ENCODE measurements at places on chromosomes 1 and 21. TPM values are rescaled to one million over a fixed set of nuclear protein-coding genes. Genes with fewer than 3 reads are reported as not detected.

Gene KCNA2
- 0.64 TPM for total RNA-seq

GRCh38 chr1:187336441-187337168 lies 507.9 kb downstream of the PLA2G4A start:
- no peak for DNase-seq

DNA sequence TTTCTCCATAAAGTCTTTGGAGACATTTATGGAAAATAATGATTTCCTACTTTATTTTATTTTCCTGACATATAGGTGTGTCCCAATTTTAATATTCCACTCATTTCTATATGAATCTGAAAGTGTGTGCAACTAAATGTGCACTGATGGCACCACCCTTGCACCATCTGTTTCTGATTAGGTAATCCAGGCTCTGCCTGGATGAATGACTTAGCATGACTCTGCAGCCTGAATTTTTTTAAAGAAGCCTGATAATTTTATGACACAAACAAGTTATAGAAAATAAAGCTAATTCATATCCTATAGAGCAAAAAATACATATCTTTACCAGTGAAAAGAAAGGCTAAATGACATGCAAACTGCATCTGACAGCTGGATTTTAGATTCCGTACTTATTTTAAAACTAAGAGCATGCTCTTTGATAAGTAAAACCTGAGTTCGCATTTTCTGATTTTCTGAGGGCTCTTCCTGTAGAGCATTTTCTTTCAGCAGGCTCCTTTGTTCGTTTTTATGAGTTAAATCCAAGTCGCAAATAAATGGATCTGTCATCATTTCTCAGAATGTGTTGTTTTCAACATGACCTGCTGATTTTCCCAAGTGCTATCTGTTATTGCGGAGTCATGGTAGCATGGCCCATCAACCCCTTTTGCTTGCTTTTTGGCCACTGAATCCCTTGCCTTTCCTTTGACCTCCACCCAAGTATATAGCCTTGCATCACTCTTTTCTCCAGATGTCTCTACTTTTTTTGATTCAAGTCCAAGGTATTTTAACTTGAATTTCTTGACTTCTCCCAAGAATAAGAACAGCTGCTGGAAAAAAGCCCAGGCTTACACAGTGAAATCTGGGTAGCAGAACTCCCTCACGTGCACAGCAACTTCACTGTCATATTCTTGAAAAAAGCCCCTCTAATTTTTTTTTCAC lies 52.8 kb upstream of the LYPLAL1 start:
- no peak for DNase-seq

- no peak for DNase-seq
These were observed 3.6 kb downstream of the ALG14 start for GRCh38 chr1:95068956-95069709.

DNA sequence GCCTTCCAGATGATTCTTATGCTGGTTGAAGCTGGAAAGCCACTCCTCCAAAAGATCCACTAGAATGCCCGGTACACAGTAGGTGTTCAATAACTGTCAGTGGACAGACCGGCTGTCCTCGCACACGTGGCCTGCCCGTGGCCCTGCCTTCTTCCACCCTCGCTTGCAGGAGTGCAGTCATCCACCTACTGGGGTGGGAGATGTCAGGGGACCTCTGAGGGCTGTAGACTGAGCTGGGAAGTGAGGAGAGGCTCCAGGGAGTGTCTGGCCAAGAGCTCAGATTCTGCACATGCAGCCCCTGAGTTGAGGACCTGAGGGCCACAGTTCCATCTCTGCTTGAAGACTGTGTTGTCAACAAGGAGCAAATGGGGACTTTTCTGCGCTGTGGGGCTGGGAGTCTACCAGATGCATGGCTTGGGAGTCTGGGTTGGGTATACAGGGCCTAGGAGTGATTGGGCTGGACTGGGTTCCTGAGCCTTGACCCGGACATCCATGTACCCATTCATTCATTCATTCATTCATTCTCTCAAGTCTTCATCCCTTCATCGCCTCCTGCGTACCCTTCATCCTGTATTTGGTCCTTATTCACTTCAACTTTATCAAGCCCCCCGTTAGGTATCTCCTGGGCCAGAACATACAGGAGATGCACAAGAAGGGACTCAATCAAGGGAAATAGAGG lies 4.2 kb upstream of the TNFRSF1B start:
- no peak for DNase-seq

Gene PARS2
- total RNA-seq: 3.5 TPM

- no peak for DNase-seq
These were observed 454.0 kb downstream of the PLPP3 start for GRCh38 chr1:56125316-56125715.

DNA sequence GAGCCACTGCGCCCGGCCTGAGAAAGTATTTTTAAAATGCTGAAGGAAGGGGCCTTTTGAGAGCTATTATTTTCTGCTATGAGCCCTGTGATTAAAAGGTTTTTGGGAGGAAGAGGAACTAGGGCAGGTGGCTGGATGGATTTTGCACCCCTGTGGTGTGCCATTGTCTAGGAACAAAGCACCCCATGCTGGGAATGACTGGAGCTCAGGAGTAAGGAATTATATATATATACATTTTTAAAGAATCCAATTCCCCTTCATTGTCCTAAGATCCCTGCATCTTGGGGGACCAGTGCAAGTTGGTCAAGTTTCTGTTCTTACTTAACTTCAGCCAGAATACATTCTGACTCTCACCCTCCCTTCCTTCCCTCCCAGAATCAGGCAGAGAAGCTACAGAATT lies 91.6 kb downstream of the ZNF648 start:
- no peak for DNase-seq

Gene CD84
- 20.7 TPM for total RNA-seq

Gene NT5C1A
- total RNA-seq: 0.49 TPM

GRCh38 chr1:56301791-56302190 lies 277.6 kb downstream of the PLPP3 start:
- DNase-seq: no peak

Gene NCMAP
- total RNA-seq: 10.7 TPM

Gene SHISA4
- total RNA-seq: 8.6 TPM

- DNase-seq: no peak
These were observed 11.5 kb upstream of the THRAP3 start for GRCh38 chr1:36212782-36213181.

DNA sequence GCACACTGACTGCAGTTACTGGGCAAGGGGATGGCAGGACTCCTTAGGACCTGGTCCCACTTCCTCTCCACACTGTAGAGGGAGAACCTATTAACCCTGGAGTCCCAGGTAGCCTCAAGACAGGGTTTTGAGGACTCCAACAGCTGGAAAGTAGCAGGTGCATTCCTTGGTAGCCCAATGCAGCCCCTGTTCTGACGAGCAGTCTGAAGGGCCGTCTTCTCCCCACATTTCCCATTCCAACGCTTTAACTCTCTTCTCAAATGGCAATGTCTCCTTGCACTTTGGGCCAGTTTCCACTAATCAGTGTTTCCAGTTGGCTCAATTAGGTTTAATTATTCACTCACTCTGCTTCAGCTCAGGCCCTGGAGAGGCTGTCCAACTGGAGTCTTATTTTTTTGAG lies 8.8 kb upstream of the INPP5B start:
- DNase-seq: no peak

Gene NUP133
- total RNA-seq: 33.8 TPM

GRCh38 chr1:180167721-180168467 lies 13.2 kb downstream of the QSOX1 start:
- peak; percentile 92 for DNase-seq

GRCh38 chr1:222644636-222644980 lies 26.7 kb downstream of the MIA3 start:
- no peak for DNase-seq

GRCh38 chr1:196183941-196184340 lies 424.3 kb downstream of the KCNT2 start:
- no peak for DNase-seq

- no peak for DNase-seq
These were observed 89.3 kb downstream of the ROR1 start for GRCh38 chr1:63863145-63863544.

DNA sequence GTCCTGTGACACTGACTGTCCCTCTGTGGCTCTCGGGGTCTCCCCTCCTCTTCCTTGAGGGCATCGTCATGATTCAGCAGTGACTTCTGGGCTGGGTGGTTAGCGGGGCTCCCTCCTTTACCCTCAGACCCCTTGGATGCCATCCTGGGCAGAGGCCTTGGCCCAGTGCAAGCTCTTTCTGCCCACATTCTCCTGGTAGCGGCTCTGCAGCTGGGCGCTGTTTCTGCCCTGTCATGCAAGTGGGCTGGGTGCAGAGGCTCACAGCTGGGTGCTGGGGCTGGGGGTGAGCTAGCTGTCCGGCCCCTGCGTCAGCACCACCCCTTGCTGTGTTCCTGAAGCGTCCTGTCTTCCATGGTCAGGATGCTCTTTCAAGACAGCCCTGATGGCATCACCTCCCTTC lies 158.5 kb downstream of the PCBP3 start:
- DNase-seq: no peak

- DNase-seq: no peak
These were observed 8.2 kb downstream of the OR10T2 start for GRCh38 chr1:158391099-158391498.

- DNase-seq: peak; percentile 60
These were observed 735 bp upstream of the BRINP3 start for GRCh38 chr1:190478149-190479049.

- no peak for DNase-seq
These were observed 25.9 kb downstream of the KCNC4 start for GRCh38 chr1:110235834-110236682.

DNA sequence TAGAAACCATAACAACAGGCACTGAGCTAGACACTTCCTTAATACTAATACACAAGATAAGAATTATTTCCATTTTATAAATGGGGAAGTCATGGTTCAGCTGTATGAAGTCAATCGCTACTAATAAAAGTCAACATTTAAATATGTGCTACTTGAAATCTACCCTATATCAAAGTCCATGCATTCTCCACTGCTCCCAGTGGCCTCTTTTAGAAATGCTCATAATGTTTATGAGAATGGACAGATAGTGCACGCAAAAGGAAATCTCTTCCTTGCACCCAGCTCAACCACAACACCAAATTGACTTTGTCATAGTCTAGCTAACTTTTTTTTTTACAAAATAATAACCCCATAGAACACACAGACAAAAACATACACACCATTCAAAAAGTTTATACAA lies 281.7 kb upstream of the CXADR start:
- DNase-seq: no peak

Gene SLAMF7
- 9.2 TPM for total RNA-seq

Gene PBXIP1
- total RNA-seq: 75.7 TPM

GRCh38 chr1:203158960-203159665 lies 16.5 kb downstream of the MYBPH start:
- no peak for DNase-seq

DNA sequence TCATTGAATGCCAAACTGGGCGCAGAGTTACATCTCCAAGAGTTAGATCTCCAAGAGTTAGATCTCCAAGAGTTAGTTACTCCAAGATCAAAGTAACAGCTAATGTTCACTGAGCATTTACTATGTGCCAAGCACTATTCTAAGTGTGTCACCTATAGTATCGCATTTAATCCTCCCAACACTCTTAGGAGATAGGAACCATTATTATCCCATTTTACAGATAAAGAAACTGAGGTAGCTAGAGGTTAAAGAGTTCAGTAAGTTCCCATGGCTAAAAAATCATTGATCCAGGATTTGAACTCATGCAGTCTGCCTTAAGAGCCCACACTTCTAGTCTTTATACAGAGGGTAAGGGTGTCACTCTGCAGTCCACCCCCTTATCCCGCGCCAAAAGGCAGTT lies 1.5 kb upstream of the NAV1 start:
- no peak for DNase-seq

DNA sequence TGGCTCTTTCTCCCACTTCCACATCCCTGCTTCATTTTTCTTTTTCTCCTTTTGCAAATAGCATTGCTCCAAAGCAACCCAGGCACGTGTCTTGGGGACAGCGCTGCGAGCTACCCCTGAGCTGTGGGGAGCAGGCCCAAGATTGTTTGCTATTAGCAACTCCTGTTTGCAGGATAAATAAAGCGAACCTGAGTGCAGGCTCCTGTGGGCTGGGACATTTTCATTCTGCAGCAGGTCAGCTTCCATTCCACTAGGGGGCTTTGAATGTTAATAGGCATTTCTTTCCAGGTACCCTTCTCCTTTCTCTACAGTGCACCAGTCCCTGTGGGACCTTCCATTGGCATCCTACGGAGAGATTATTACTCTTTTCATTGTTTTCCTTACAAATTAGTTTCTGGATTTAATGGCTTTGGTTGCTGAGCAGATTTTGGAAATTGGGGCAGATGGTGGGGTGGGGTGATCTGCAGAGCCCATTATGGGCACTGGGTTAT lies 54.0 kb downstream of the OLFML3 start:
- DNase-seq: no peak

DNA sequence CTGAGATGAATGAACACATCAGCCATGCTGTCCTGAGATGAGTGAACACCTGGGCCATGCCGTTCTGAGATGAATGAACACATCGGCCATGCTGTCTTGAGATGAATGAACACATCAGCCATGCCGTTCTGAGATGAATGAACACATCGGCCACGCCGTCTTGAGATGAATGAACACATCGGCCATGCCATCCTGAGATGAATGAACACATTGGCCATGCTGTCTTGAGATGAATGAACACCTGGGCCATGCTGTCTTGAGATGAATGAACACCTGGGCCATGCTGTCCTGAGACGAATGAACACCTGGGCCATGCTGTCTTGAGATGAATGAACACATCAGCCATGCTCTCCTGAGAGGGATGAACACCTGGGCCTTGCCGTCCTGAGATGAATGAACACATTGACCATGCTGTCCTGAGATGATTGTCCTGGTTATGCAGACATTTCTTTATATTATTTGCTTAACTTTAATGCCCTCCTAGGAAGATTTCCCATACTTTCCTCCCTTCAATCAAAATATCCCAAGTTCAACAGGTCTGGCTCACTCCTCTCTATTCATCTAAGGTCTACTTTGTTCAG lies 48.6 kb upstream of the COL6A1 start:
- no peak for DNase-seq

- no peak for DNase-seq
These were observed 117.2 kb downstream of the BRINP2 start for GRCh38 chr1:177287994-177288393.

DNA sequence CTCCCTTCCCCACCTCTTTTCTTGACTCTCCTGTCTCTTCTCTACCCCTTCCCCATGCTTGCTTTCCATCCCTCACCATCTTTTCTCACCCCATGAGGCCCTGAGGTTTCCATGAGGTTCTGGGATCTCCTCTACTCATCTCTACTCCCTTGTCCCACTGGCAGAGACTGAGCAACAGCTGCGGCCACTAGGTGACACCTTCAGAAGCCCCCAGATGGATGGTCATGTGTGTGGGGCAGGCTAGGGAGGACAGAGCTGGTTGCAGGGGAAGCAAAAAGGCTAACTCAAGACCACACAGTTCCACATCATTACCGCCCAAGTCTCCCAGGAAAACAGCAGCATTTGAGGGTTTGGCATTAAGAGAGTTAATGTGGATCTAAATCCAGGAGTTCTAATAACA lies 45.0 kb downstream of the LRRN2 start:
- no peak for DNase-seq

Gene TMEM61
- total RNA-seq: 2.3 TPM

Measured in upper lobe of right lung (tissue), 1 donor.